Chondrocyte (in vitro differentiated cells): ENCODE measurements at places on chromosomes 2 and 18. TPM values are rescaled to one million over a fixed set of nuclear protein-coding genes. Genes with fewer than 3 reads are reported as not detected.

GRCh38 chr18:67467188-67467587 lies 49.3 kb downstream of the DSEL start:
- H3K27ac ChIP-seq, result no peak overlapping the region
- H3K36me3 ChIP-seq, result peaks cover 12% of the 10 kb centered on the region

- peaks cover 4% of the 10 kb centered on the region for H3K36me3 ChIP-seq
- no peak for DNase-seq
- H3K4me1 ChIP-seq, result peaks cover 39% of the 10 kb centered on the region
- no peaks in the 10 kb centered on the region for H3K27me3 ChIP-seq
- peak overlapping the region; percentile 73 for H3K27ac ChIP-seq
Measured at GRCh38 chr2:167965907-167966761, 281.3 kb downstream of the STK39 start.

- H3K4me1 ChIP-seq, result peaks cover 97% of the 10 kb centered on the region
- no peak for DNase-seq
- H3K27ac ChIP-seq, result peak overlapping the region; percentile 94
- no peaks in the 10 kb centered on the region for H3K36me3 ChIP-seq
Measured at GRCh38 chr2:113896791-113897190, 6.9 kb downstream of the ACTR3 start.

DNA sequence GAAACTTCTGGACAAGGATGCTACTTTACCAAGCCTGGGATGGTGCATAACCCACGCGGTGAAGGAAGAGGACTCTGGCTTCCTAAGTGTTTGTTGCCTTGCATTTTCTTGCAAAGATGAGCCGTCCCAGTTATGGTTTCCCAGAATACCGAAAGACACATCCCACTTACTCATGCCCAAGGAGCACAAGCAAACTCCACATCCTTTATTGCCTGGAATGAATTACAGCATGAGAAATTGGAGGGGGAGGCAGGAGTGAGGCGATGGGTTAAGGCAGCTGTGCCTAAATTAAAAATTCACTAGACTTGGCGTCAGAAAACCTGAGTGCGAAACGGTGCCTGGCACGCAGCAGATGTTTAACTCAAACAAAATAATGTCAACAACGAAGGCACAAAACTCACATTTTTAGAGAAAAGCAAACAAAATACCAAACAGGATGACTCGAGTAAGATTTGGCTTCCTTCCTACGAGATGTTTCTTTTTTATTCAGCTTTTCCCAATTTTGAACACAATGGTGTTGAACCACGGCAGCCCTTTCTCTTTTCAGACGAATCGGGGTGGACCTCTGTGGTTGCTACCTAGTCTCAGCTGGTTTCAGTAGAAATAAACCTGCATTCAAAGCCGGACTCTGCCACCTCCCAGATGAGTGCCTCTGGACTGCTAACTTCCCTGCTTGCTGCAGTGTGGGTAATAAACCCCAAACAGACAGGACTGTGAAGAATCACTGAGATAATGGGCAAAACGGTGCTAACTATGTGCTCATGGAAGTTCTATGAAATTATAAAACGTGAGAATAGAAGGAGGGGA lies 100.3 kb upstream of the NCK2 start:
- H3K4me1 ChIP-seq, result peaks cover 18% of the 10 kb centered on the region
- peak overlapping the region; percentile 13 for H3K4me3 ChIP-seq
- DNase-seq, result no peak
- no peaks in the 10 kb centered on the region for H3K36me3 ChIP-seq
- H3K27ac ChIP-seq, result no peak overlapping the region

GRCh38 chr2:44945676-44946371 lies 4.3 kb downstream of the SIX3 start:
- peaks cover 1% of the 10 kb centered on the region for H3K36me3 ChIP-seq
- no peak overlapping the region for H3K27ac ChIP-seq
- peaks cover 66% of the 10 kb centered on the region for H3K27me3 ChIP-seq

DNA sequence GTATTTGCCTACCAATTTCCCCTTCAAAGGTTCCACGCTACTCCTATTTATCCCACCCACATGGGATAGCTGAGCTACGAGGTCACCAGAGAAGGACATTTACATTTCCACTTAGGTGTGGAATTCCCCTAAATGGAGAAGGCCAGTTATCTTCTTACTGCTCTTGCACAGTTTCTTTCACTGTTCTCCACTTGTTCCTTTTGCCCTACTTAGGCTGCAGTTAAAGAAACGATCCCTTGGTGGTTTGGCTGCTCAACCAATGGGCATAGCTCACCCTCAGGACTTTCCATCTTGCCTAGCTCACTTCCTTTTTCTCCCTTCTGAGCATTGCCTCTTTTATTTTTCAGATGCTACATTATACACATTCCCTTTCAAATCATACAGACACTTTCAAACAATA lies 11.2 kb upstream of the NABP1 start:
- H3K4me1 ChIP-seq, result peaks cover 12% of the 10 kb centered on the region
- H3K27ac ChIP-seq, result no peak overlapping the region
- no peak overlapping the region for H3K4me3 ChIP-seq
- no peaks in the 10 kb centered on the region for H3K36me3 ChIP-seq
- H3K27me3 ChIP-seq, result no peaks in the 10 kb centered on the region
- DNase-seq, result no peak

DNA sequence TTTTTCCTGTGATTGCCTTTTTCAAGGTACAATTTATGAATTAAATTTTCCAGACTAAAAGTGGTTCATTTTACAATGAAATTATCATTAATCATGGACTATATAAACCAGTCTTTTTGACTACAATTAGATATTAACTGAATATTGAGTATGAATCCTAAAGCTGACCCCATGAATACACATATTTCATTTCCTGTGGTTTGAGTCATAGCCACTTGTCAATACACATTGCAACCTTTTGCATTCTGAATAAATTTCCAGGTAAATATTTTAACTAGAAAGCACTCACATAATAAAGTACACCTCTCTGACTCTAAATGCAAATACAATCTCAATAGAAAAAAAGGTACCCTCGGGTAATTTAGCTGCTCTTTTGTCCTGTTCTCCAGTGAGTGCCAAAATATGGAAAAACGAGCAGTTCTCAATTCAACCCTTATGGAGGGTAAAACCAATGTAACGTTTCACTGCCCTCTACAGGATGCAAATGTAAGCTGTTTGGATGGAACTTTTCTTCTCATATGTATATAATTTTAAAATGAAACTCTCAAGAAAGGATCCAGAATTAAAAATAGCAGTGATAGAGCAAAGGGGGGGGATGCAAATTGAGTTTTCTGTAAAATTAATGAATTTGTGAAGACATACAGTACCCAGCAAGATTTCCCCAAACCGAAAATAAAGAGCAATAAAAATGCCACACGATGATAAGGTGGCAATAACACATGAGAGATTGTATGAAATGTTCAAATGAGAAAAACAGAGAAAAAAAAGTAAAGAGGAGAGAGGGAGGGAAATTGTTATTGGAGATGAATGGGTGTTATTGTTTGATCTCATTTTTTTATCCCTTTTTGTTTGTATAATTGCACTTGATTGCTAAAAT lies 1795.7 kb upstream of the PIK3C3 start:
- peaks cover 4% of the 10 kb centered on the region for H3K4me1 ChIP-seq
- H3K27me3 ChIP-seq, result no peaks in the 10 kb centered on the region
- H3K27ac ChIP-seq, result no peak overlapping the region

- H3K4me3 ChIP-seq, result no peak overlapping the region
- no peak for DNase-seq
- peaks cover 7% of the 10 kb centered on the region for H3K27me3 ChIP-seq
- H3K36me3 ChIP-seq, result no peaks in the 10 kb centered on the region
Measured at GRCh38 chr18:36075862-36076587, 8.7 kb upstream of the RPRD1A start.

- DNase-seq, result no peak
- peaks cover 62% of the 10 kb centered on the region for H3K4me1 ChIP-seq
- H3K36me3 ChIP-seq, result no peaks in the 10 kb centered on the region
- H3K27me3 ChIP-seq, result no peaks in the 10 kb centered on the region
- peak overlapping the region; percentile 72 for H3K27ac ChIP-seq
- no peak overlapping the region for H3K4me3 ChIP-seq
Measured at GRCh38 chr2:65377556-65378192, 54.7 kb downstream of the SPRED2 start.

The GALNT14 gene
- 0.70 to 17.8 TPM (median 16.2 TPM) in 3 replicates for total RNA-seq

The SERPINB11 gene
- total RNA-seq, result not detected in 3 replicates

The COLEC11 gene
- not detected in 3 replicates for total RNA-seq

The SOWAHC gene
- 13.2 to 14.7 TPM (median 14.2 TPM) in 3 replicates for total RNA-seq

The IL36G gene
- not detected in 3 replicates for total RNA-seq
